ENCODE measurements at places on chromosomes 6 and 20.
A peak's percentile ranks its signal among the peaks of the same experiment; 100 is the strongest.

GRCh38 chr6:40485795-40486194 lies 101.4 kb downstream of the LRFN2 start:
- no peak for DNase-seq

DNA sequence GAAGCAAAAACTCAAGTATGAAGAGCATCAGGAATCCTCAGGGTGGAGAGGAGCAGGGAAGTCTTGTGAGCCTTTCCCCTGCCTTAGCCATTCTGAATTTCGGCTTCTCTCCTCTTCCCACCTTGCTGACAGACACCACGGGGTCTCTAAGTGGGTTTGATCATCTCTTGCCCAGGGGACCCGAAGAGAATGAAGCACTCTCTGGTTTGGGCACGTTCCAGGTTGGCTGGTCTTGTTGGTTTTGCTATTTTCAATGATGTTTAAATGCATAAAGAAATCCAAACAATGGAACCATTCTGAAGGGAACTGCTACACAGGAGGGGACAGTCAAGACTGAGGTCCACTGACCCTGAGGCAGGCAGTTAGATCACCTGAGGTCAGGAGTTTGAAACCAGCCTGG lies 131.7 kb downstream of the PXDC1 start:
- DNase-seq, result no peak

GRCh38 chr20:47206962-47207641 lies 149.4 kb downstream of the ZMYND8 start:
- DNase-seq, result no peak

DNA sequence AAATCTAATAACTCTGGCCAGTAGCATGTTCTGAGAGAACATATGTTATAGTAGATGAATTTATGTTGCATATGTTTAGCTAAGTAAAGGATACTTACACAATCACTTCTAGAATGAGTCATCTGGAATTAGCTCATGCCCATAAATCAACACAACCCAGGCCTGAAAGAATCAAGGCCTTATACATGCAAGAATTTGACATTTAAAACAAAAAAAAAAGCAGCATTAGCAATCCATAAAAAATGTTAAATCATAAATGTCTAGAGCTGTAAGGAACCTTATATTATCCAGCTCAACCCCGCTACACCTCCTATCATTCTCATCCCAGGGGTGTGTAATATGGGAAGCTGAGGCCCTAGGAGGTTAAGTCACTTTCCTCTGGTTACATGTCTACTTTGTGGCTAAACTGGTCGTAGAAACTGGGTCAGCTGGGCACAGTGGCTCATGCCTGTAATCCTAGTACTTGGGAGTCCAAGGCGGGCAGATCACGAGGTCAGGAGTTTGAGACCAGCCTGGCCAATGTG lies 105.2 kb upstream of the CARMIL1 start:
- no peak for DNase-seq

DNA sequence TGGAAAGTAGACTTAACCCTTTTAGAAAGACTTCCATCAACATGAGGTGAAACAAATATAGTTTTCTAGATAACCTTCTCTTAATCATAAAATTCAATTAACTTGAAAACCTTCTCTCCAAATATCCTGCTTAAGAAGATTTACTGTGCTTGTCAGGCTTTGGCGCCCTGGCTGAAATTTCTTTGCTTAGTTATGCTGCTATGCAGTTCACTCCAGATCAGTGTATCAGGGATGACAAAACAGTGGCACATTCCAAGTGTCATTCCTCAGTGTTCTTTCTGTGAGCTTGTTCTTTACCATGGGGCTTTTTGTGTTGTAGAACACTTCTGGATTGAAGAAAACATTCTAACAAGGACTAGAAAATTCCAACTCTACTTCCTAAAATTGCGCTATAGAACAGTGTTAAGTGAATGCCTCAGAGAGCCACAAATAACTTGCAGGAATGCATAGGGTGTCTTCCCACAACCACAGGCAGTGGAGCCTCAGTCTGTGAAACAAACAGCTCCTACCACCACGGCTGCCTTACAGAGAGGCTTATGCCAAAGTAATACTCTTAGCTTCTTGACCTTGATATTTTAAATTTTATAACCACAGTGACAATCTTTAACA lies 443.6 kb downstream of the CDC5L start:
- DNase-seq, result peak; percentile 38

DNA sequence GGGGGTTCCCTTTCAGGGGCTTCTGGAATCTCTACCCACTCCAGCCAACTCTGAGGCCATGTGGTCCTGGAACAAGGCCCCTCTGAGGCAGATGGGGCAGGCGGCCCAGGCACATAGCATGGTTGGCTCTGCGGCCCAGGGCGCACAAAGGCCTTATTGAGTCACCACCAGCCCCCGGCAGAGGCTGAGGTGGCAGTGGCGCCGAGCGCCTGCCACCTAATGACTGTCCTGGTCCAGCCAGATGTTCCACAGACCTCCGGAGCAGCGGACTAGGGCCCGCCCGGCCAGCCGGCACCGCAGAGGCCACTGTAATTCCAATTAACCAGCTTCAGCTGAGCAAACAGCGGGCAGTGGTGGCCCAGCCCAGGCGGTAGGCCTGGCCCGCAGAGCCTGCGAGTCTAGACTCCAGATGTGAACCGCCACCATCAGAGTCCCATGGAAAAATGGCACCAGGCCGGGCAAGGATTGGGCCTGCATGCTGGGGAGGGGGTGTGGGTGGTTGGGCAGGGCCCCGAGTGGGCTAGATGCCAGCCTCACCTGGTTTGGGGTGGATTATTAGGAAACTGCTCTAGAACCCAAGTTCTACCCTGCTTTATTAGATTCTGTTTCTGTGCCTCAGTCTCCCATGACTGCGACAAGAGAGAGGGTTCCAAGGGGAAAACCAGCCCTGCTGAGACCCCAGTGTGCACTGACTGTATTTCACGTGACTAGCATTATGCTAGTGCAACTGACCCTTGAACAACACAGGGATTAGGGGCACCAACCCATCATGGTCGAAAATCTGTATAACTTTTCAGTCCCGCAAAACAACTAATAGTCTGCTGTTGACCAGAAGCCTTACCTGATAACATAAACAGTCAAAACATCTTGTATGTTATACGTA lies 34.1 kb upstream of the ID1 start:
- peak; percentile 86 for DNase-seq

DNA sequence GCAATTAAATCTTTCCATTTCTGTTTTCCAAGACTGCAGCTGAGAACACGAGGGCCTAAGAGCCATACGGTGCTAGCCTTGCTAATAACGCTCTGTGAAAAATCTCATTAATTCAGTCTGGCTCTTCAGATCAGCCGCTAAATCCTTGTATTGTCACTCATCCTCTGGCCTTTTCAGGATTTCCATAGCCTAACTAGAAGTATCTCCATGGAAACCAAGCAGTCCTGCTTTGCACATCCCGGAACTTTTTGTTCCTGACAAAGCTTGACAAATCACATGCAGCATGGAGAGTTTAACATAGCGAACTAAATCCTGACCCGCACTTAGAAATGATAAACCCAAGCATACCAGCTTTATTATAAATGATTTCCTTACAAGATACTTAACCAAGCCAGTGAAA lies 383.7 kb downstream of the CD83 start:
- DNase-seq, result no peak

- no peak for DNase-seq
These were observed 7.0 kb downstream of the UBD start for GRCh38 chr6:29552512-29553051.

DNA sequence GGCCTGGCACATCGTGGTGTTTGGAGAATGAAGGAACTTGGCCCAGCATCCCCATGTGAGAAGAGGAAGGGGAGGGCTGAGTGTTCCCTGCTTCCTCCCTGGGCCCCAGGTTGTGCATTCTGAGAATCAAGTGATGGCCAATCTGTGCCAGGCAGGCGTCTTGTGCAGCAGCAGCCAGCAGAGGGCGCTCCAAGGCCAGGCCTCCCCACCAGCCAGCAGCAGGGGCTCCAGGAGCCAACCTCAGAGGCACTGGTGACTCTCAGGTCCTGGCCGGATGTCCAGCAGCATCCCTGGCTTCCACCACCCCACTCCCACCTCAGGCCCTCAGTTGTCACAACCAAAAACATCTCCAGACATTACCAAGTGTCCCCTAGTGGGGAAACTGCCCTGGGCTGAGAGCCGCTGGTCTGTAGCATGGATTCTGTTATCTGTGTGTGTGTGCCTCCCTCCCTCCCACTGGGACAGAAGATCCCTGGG lies 192.0 kb downstream of the PREX1 start:
- DNase-seq, result no peak

DNA sequence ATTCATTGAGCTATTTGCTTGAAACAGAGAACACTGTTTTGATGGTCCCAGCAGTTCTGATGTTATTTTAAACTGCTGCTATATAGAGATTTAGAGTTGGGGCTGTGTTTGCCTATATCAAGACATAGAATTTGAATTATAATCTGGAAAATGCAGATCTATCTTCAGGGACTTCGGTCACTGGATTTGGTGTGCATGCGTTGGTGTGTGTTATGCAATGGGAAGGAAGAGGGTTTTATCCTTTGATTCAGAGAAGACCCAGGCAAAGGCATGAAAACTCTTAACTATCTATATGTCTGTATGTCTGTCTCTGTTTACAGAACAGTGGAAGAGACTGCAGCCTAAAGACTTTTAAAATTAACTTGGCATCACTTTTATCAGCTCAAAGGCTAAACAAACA lies 2.0 kb downstream of the ADGRB3 start:
- DNase-seq, result no peak

- no peak for DNase-seq
These were observed 7.9 kb upstream of the GMNN start for GRCh38 chr6:24766680-24767462.

DNA sequence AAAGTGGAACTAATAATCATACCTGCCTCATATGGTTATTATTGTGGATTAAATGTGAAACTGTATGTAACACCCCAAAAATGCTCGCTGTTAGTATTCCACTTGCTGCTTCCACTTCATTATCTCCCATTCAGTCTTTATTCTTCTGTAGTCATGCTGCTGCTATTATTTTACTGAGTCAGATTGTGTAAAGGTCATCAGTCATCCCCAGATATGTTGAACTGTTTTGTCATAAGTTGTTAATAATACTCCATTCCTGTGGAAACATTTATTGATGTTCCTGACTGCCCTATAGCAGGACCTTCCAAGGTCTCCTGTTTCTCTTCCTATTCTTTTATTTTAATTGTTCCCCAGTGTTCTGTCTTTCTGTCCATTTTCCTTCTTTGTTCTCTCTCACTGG lies 1148.3 kb downstream of the EPHA7 start:
- no peak for DNase-seq

GRCh38 chr6:4388675-4389074 lies 253.3 kb upstream of the ECI2 start:
- no peak for DNase-seq
